Umbilical cord (tissue), 2 donors: ENCODE measurements at places on chromosomes 7 and 10. TPM values are rescaled to one million over a fixed set of nuclear protein-coding genes. Genes with fewer than 3 reads are reported as not detected.

NEUROD6 gene
- total RNA-seq: 0.96 TPM

CPA2 gene
- total RNA-seq: 1.9 TPM

SPDYE2 gene
- total RNA-seq: 2.6 TPM

CLCN1 gene
- not detected for total RNA-seq

CYP26C1 gene
- 0.24 TPM for total RNA-seq

UBTD1 gene
- total RNA-seq: 16.9 TPM

ZNF485 gene
- total RNA-seq: 3.6 TPM

BMPER gene
- total RNA-seq: 83.3 TPM

LIPF gene
- total RNA-seq: 5.5 TPM

TMEM140 gene
- total RNA-seq: 3.1 TPM

FKBP6 gene
- 0.72 TPM for total RNA-seq

PROSER2 gene
- 4.1 TPM for total RNA-seq

ABLIM1 gene
- total RNA-seq: 70.5 TPM

TAS2R4 gene
- total RNA-seq: 4.1 TPM

PON1 gene
- 0.24 TPM for total RNA-seq

GSAP gene
- total RNA-seq: 9.9 TPM

PCLO gene
- 6.7 TPM for total RNA-seq

LIPJ gene
- total RNA-seq: 4.1 TPM

AKR1D1 gene
- 65.2 TPM for total RNA-seq

GPC2 gene
- total RNA-seq: 0.72 TPM

CCDC186 gene
- 42.6 TPM for total RNA-seq

C10orf53 gene
- total RNA-seq: 1.2 TPM

TMEM213 gene
- 4.6 TPM for total RNA-seq

MPP7 gene
- total RNA-seq: 39.0 TPM

LEP gene
- 2.2 TPM for total RNA-seq

WDFY4 gene
- 4.6 TPM for total RNA-seq

IGF2BP3 gene
- total RNA-seq: 51.3 TPM

MBL2 gene
- 1.2 TPM for total RNA-seq

CALHM1 gene
- total RNA-seq: 0.48 TPM

TMEM225B gene
- total RNA-seq: not detected

WDR86 gene
- 34.7 TPM for total RNA-seq

OPN1SW gene
- not detected for total RNA-seq

EFCAB10 gene
- 0.48 TPM for total RNA-seq

EMX2 gene
- total RNA-seq: 25.3 TPM

ADIRF gene
- 21.9 TPM for total RNA-seq

ASB10 gene
- not detected for total RNA-seq

RASA4 gene
- total RNA-seq: 9.9 TPM

C10orf90 gene
- 3.6 TPM for total RNA-seq

SEMA3D gene
- total RNA-seq: 43.1 TPM

NME8 gene
- total RNA-seq: not detected

CUL1 gene
- total RNA-seq: 59.0 TPM

PIK3CG gene
- 10.6 TPM for total RNA-seq

GNGT1 gene
- 2.9 TPM for total RNA-seq

HOXA1 gene
- 1.9 TPM for total RNA-seq

AOAH gene
- total RNA-seq: 2.6 TPM

CHCHD2 gene
- 219 TPM for total RNA-seq
